Kidney glomerular epithelial cell (primary cell): ENCODE measurements at places on chromosomes 12 and 14.

DNA sequence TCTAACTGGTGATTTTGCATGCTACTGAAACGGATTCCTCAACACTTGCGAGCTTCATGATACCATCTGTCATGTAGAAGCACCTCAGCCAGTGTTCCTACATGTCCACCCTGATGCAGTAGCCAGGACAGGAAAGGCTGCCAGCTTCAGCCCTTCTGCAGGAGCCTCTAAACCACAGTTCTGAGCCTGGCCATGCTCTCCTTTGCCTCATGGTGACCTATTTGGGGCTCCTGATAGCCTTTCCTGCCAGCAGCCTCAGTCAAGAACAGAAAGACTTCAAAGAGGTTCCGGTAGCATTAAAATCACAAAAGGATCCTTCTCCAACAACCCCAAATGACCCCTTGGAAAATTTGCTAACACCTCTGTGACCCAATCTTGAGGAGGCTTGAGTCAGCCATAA is 96.0 kb downstream of the CNTN1 start:
- DNase-seq: no peak

GRCh38 chr14:103155010-103155409 is 31.7 kb downstream of the TNFAIP2 start:
- peak; percentile 66 for DNase-seq

DNA sequence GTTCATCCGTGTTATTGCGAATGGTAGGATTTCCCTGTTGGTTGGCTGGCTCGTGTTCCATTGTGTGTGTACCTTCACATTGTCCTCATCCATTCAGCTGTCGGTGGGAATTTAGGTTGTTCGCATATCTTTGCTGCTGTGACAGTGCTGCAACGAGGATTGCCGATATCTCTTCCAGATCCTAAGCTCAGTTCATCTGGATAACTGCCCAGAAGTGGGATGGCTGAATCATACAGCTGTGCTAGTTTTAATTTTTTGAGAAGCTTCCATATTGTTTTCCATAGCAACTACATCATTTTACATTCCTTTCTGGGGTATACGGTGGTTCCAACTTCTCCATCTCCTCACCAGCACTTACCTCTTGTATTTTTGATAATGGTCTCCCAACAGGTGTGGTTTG is 292.8 kb upstream of the SFSWAP start:
- DNase-seq: no peak

- DNase-seq: no peak
These were observed 380.7 kb upstream of the SYT1 start for GRCh38 chr12:78483767-78484315.

- peak; percentile 90 for DNase-seq
These were observed 5.4 kb upstream of the RIC8B start for GRCh38 chr12:106769078-106769477.

- DNase-seq: peak; percentile 13
These were observed 3.7 kb downstream of the MAX start for GRCh38 chr14:65098586-65098985.

DNA sequence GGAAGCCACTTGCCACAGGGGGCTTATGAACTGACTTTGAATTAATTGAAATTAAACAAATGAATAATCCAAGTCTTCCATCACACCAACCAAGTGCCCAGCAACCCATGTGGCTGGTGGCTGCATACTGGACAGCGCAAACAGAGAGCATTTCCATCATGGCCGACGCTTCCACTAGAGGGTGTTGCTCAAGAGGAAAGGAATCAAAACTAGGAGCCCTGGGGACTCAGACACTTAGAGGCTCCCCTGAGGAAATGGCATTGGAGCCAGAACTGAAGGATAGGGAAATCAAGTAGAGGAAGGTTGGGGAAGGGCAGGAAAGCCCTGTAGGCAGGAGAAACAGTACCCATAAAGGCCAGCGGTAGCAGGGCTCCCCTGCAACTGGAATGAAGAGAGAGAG is 50.6 kb upstream of the NUAK1 start:
- no peak for DNase-seq

DNA sequence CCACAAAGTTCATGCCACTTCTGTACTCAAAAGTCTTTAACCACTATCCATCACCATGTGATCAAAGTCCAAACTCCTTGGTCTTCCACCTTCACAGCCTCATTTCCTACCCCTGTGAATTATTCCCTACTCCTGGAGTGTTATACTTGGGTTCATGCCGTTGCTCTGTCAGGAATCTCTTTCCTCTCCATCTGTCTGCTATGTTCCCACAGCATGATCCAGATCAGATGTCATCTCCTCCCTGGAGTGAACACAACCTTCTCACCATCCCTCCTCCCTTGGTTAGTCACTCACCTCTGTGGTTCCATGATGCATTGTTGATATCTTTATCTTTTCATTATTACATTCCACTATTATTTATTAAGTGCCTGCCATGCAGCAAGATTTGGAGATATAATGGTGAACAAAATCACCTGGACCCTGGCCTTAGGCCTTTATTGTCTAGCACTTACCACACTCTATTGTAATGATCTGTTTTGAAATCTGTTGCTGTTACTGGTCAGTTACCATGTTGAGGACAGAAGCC is 22.4 kb downstream of the LACRT start:
- DNase-seq: no peak

DNA sequence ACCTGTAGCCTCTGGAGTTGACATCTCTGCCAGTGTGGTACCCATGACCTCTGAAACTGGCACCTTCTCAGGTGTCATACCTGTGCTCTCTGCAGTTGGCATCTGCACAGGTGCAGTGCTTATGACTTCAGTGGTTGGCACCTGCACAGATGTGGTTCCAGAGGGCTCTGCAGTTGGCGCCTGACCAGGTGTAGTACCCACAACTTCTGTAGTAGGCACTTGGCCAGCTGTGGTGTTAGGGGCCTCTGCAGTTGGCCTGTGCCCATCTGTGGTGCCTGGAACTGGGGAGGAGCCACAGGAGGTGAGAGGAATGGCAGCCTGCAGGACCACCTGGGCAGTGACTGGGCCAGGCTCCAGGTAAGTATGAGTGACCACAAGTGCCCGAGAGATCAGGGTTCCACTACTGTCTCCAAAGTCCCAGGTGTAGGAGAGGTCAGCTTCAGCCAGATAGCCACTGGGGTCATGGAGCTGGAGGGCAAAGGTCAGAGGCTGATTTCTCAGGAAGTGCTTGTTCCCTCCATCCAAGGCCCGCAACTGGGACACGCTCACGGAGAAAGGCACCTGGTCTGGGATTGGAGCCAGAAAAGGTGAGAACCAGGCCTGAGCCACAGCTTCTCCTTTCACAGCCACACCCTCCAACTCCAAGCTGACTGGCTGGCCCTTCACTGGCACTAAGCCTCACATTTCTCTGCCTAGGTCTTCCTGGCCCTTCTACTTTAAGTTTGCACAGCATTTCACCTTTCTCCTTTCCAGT is 8.6 kb downstream of the PMEL start:
- no peak for DNase-seq

DNA sequence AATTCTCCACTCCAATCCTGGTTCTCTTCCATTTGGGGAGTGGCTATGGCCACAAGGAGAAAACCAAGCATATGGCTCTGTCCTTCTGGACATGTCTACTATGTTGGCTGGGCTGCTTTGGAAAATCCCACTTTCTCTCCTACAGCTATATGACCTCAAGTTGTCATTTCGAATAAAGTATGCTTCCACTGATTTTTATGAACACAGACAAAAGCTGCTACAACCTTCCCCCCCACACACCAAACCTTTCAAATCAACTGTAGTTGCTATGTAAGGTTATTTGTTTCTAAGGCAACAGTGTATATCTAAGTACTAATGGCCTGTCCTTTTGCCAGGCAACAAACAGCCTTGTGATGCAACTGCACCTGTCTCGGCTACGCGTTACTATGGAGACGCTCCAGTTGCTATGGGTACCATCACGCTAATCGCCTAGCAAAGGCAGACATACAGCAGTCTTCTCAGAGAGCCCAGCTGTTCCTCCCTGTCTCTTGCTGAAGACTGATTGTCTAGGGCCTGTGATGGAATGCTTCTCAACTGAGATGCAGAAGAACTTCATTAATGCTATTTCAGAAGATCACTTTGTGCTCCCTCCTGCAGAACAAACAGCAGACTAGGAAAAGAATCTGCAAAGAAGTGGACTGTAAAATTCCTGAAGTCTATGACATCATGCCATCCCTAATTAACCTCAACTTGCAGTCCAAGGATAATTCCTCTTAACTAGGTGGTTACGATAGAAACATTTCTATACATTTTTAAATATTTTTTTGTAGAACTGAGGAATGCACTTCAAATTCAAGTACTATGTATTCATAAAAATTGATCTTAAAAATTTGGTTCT is 67.6 kb downstream of the FOXN3 start:
- DNase-seq: peak; percentile 6

GRCh38 chr14:51201890-51202289 is 38.2 kb upstream of the TMX1 start:
- no peak for DNase-seq

DNA sequence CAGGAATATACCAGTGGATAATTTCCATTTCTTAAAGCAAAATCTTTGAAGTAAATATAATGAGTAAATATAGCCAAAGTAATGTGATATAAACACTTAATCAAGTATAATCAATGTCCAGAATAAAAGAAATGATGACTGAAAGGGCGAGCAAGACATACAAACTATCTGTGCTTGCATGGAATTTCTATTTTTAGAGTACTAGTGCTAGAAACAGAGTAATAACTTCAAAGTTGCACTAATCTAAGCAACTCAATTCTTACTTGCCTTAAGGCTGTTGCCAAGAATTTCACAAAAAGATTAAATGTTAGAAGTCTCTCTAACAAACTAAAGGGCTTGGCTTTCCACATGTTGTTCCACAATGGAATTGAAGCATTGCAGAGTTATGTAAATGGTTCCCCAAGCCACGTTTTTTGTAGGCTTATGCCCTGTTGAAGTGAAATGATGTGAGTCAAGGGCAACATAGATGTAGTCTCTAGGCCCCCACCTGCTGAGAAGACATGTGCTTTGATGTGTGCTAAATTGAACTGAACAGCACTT is 175.0 kb upstream of the LMNTD1 start:
- DNase-seq: no peak

GRCh38 chr14:72999316-72999715 is 27.6 kb downstream of the ZFYVE1 start:
- no peak for DNase-seq

DNA sequence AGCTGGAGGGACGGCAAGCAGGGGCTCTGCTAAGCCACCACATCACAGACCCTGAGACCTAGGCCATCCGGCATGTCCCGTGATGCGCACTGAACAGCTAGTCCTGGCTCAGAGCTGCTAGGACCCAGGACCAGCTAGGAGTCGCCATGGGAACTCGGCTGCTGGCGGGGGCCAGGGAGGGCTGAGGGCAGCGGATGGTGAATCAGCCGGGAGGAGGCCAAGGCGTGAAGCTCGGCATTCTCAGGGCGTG is 5.1 kb downstream of the AHNAK2 start:
- DNase-seq: peak; percentile 92

- no peak for DNase-seq
These were observed 100.5 kb downstream of the LRRC74A start for GRCh38 chr14:76926521-76927251.
